H9 (cell line): ENCODE measurements at places on chromosomes 12 and 14. TPM values are rescaled to one million over a fixed set of nuclear protein-coding genes. Genes with fewer than 3 reads are reported as not detected.

TMTC2 gene
- total RNA-seq: 2.8 and 3.1 TPM in 2 replicates

WDHD1 gene
- total RNA-seq: 83.5 and 93.7 TPM in 2 replicates

- DNase-seq: no peak
These were observed 109.4 kb upstream of the ATF7IP start for GRCh38 chr12:14256121-14256520.

DNA sequence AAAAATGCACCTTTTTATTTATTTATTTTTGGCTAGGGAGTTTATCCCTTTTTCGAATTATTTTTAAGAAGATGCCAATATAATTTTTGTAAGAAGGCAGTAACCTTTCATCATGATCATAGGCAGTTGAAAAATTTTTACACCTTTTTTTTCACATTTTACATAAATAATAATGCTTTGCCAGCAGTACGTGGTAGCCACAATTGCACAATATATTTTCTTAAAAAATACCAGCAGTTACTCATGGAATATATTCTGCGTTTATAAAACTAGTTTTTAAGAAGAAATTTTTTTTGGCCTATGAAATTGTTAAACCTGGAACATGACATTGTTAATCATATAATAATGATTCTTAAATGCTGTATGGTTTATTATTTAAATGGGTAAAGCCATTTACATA lies 14.9 kb upstream of the SNAPC1 start:
- DNase-seq: no peak

- DNase-seq: peak; percentile 89
These were observed at the start of gene WIF1 for GRCh38 chr12:65121049-65121955. Gene WIF1 (minus strand): TSS chr12:65121305. CDS start chr12:65121191, 114 bp downstream.

GRIP1 gene
- 16.5 and 19.5 TPM in 2 replicates for total RNA-seq

GRCh38 chr14:100188392-100189030 lies 29.1 kb upstream of the DEGS2 start:
- DNase-seq: no peak

IQSEC3 gene
- total RNA-seq: 0.50 and 0.55 TPM in 2 replicates

DNA sequence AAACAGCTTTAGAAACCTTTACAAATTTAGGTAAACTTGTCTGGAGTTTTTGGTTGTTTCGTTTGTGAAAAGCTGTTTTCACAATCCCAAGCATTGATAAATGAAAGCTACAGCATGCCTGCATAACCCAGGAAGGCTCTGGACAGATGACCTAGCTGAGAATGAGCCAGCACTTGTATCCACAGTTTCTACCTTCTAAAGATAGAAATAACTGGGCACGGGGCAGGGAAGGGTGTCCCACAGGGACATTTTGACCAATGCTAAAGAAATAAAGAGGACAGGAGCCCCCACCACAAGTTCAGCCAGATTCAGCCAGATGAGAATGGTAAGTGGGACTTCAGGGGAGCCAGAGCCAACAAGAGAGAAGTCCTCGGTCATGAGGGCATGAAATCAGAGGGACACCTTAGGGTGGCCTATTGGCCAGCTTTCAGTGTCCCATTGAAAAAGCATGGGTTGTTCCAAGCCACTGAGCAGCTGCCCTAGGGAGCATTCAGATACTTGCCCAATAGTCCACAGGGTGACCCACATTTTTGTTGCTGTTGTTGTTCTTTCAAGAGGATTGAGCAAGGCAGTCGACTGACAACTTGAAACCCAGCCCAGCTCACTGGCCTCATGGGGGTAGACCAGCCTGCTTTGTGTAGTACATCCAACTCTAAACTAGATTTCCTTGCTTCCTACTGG lies 140.3 kb upstream of the NUDT4 start:
- DNase-seq: no peak

GRCh38 chr12:116226026-116226425 lies 51.5 kb downstream of the MED13L start:
- DNase-seq: no peak

- DNase-seq: no peak
These were observed 65.7 kb downstream of the WNK1 start for GRCh38 chr12:817941-818600.

GRCh38 chr14:55339770-55340169 lies 68.5 kb downstream of the FBXO34 start:
- DNase-seq: no peak

GRCh38 chr12:97046901-97047300 lies 139.8 kb downstream of the NEDD1 start:
- no peak for DNase-seq

GRCh38 chr12:15555446-15555845 lies 233.1 kb downstream of the PTPRO start:
- no peak for DNase-seq

TCL1B gene
- total RNA-seq: 3.6 and 3.8 TPM in 2 replicates

SPPL3 gene
- total RNA-seq: 46.3 and 47.2 TPM in 2 replicates
